ENCODE measurements at places on chromosomes 11 and 22.

- H3K27me3 ChIP-seq: no peaks in the 10 kb centered on the region
- peaks cover 79% of the 10 kb centered on the region for H3K4me1 ChIP-seq
- no peak overlapping the region for H3K4me3 ChIP-seq
- peak; percentile 55 for DNase-seq
These were observed 29.6 kb downstream of the IRAG1 start for GRCh38 chr11:10663990-10664389.

DNA sequence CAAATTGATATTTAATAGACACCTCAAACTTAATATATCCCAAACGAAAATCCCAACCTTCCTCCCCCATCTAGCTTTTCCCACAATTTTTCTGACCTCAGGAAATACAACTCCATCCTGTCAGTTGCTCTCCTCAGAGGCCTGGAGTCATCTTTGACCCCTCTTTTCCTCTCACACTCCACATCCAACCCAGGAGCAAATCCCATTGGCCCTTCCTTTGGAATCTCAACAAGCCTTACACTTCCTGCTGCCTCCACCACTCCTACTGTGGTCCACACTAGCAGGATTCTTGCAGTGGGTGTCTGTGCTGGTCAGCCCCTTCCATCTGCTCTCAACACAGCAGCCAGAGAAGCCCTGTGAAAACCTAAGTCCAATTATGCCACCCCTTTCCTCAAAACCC lies 39.3 kb upstream of the RFPL3 start:
- H3K27ac ChIP-seq: no peak overlapping the region
- no peaks in the 10 kb centered on the region for H3K4me1 ChIP-seq
- DNase-seq: no peak
- H3K4me3 ChIP-seq: no peak overlapping the region
- H3K36me3 ChIP-seq: no peaks in the 10 kb centered on the region

- no peaks in the 10 kb centered on the region for H3K36me3 ChIP-seq
- H3K27ac ChIP-seq: no peak overlapping the region
- no peak for DNase-seq
- no peaks in the 10 kb centered on the region for H3K4me1 ChIP-seq
- no peak overlapping the region for H3K4me3 ChIP-seq
These were observed 189.7 kb upstream of the TMEM45B start for GRCh38 chr11:129625930-129626329.

- H3K4me1 ChIP-seq: peaks cover 16% of the 10 kb centered on the region
- H3K27me3 ChIP-seq: no peaks in the 10 kb centered on the region
- DNase-seq: no peak
- no peak overlapping the region for H3K4me3 ChIP-seq
- H3K27ac ChIP-seq: no peak overlapping the region
These were observed 16.3 kb upstream of the CYP2R1 start for GRCh38 chr11:14908214-14908880.

GRCh38 chr22:48256776-48257684 lies 1494.6 kb downstream of the TBC1D22A start:
- H3K27ac ChIP-seq: no peak overlapping the region
- no peak overlapping the region for H3K4me3 ChIP-seq
- DNase-seq: no peak

DNA sequence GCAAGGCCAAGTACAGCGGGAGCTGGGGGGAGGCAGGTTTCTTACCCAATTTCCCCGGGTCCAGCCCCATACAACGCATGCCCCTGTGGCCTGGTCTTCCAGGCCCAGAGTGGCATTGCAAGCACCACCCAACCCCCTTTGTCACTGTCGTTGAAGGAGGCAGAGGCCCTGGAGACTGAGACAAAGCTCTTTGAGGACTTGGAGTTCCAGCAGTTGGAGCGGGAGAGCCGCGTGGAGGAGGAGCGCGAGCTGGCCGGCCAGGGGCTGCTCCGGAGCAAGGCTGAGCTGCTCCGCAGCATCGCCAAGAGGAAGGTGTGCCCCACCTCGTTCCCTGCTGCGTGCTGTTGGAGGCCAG lies 27.8 kb downstream of the PHLDB1 start:
- peak overlapping the region; percentile 31 for H3K4me3 ChIP-seq
- H3K4me1 ChIP-seq: peaks cover 98% of the 10 kb centered on the region
- no peaks in the 10 kb centered on the region for H3K27me3 ChIP-seq
- H3K36me3 ChIP-seq: peaks cover 87% of the 10 kb centered on the region

DNA sequence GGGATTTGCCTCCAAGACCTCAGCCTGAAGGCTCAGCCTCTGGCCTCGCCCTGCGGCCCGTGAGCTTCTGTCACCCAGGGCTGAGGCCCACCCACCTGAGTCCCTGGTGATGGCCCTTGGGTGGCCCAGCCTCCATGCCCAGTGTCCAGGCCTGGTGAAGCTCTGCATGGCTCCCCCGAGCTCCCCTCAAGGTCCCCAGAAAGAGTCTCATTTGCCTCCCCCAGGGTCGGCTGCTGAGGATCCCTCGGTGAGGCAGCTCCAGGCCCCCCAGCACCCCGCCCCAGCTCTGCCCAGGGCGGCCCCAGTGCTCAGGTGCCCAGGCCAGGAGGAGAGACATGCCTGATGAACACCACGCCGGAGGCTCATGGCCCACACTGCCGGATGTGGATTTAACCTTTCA lies 2.1 kb upstream of the TH start:
- no peak overlapping the region for H3K4me3 ChIP-seq
- no peak for DNase-seq
- peaks cover 45% of the 10 kb centered on the region for H3K27me3 ChIP-seq
- H3K36me3 ChIP-seq: no peaks in the 10 kb centered on the region
- no peak overlapping the region for H3K27ac ChIP-seq

- H3K27me3 ChIP-seq: no peaks in the 10 kb centered on the region
- DNase-seq: peak; percentile 42
These were observed 376.5 kb downstream of the NXPE2 start for GRCh38 chr11:115054570-115055538.

DNA sequence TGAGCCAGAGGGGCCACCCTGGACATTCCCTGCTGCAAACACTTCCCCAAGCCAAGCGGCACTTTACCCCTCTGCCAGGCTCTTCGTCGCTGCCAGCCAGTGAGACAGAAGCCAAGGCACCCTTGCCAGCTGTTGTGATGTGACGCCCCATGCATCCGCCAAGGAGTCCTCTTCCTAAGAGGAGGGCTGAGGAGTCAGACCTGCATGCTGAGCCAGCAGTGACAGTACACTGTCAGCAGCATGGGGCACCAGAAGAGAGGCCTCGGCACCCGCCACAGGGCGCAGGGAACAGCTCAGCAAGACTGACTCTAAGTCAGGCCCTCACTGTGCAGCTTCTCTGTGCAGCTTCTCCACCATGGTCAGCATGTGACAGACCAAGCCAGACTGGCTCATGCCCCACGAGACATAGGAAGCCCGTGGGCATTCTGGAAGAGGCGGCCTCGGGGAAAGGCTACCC lies 26.4 kb downstream of the VPS37C start:
- no peak for DNase-seq
- no peaks in the 10 kb centered on the region for H3K27me3 ChIP-seq
- H3K27ac ChIP-seq: no peak overlapping the region

DNA sequence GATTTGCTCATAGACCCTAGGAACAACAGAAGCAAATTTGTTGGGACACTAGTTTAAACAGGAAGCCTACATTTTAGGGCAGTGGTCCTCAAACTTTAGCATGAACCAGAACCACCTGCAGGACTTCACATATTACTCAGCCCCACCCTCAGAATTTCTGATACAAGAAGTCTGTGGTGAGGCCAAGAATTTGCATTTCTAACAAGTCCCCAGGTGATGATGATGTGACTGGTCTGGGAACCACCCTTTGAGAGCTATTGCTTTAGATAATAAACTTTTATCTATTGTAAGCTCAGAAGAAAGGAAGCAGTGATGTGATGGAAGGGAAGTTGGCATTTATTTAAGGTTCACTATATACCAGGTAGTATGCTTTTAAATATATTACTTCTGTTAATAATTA lies 194.0 kb downstream of the FAM181B start:
- H3K27ac ChIP-seq: no peak overlapping the region
- no peaks in the 10 kb centered on the region for H3K36me3 ChIP-seq
- DNase-seq: no peak

DNA sequence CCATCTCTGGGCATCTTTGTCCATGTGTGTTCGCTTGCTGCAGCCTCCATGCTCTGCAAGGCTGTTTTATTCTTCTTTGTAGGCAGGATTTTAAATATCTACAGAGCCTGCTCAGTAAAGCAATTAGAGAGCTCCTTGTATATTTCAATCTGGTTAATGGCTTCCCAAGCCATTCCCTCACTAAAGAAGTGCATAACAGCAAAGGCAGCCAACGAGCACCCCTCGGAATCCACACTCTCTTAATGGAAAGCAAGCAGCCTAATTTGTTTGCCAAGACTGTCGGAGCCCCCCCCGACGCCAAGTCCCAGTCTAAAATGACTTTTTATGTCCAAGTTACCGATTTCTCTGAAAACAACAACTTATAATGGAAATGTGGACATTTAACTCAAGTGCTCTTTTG lies 123.6 kb downstream of the ARL14EP start:
- H3K4me1 ChIP-seq: peaks cover 10% of the 10 kb centered on the region
- H3K27ac ChIP-seq: no peak overlapping the region
- H3K27me3 ChIP-seq: no peaks in the 10 kb centered on the region

- DNase-seq: no peak
- H3K4me1 ChIP-seq: peaks cover 94% of the 10 kb centered on the region
- H3K27ac ChIP-seq: no peak overlapping the region
- no peak overlapping the region for H3K4me3 ChIP-seq
- H3K36me3 ChIP-seq: peaks cover 7% of the 10 kb centered on the region
These were observed 7.4 kb downstream of the MED15 start for GRCh38 chr22:20514658-20515406.

DNA sequence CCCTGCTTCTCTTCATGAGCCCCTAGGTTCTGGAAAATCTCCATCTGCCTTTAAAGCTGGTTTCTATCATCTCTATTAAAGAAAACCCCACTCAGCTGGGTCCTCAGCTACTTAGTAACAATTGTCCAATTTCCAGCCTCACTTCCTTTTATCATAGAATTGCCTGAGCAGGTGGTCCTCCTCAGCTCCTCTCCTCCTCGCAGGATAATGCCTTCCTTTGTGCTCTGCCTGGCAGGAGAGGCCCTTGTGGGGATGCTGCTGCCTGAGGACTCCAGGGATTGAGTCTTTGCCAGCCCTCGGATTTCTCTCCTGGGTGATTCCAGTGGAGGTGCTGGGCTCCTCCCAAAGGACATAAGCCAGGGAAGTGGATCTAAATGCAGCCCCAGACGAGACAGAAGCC lies 448.3 kb downstream of the INSC start:
- no peak overlapping the region for H3K4me3 ChIP-seq
- H3K27ac ChIP-seq: no peak overlapping the region
- DNase-seq: no peak
- no peaks in the 10 kb centered on the region for H3K27me3 ChIP-seq

GRCh38 chr22:23397008-23397612 lies 183.0 kb downstream of the IGLL1 start:
- H3K27me3 ChIP-seq: peaks cover 20% of the 10 kb centered on the region
- H3K36me3 ChIP-seq: no peaks in the 10 kb centered on the region
- no peak for DNase-seq
- no peak overlapping the region for H3K4me3 ChIP-seq
- H3K4me1 ChIP-seq: peaks cover 1% of the 10 kb centered on the region

GRCh38 chr11:10693509-10694081 lies at the start of gene IRAG1:
TSS of gene IRAG1 (minus strand) at chr11:10693755. CDS start at chr11:10693602, 153 bp downstream.
- H3K27ac ChIP-seq: peak within 1 kb of the TSS; percentile 76
- H3K4me1 ChIP-seq: peaks cover 18% of the 10 kb centered on the region
- H3K36me3 ChIP-seq: no peaks in the 10 kb centered on the region
- H3K4me3 ChIP-seq: peak within 1 kb of the TSS; percentile 58

DNA sequence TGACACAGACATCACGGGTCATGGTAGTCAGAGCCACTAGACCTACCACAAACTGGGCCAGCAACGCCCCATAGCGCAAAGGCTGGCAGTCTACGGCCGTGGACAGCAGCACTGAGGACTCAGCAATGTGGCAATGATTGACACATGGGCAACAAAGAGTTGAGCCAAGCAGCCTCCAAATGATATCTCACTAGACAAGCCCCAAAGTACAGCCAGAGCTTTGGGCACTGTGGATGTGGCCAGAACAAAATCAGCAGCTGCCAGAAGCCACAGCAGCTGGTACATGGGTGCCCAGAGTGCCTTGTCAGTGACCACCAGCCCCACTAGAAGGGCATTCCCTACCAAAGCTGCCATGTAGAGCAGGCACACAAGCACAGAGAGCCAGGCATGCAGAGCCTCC lies 11.2 kb upstream of the UBQLNL start:
- no peak overlapping the region for H3K4me3 ChIP-seq
- no peak for DNase-seq
- peaks cover 7% of the 10 kb centered on the region for H3K4me1 ChIP-seq
- H3K27ac ChIP-seq: no peak overlapping the region
- no peaks in the 10 kb centered on the region for H3K36me3 ChIP-seq
- no peaks in the 10 kb centered on the region for H3K27me3 ChIP-seq

- peaks cover 24% of the 10 kb centered on the region for H3K27me3 ChIP-seq
- no peak overlapping the region for H3K27ac ChIP-seq
- H3K4me3 ChIP-seq: no peak overlapping the region
- no peaks in the 10 kb centered on the region for H3K36me3 ChIP-seq
- DNase-seq: no peak
These were observed 72.9 kb downstream of the KIRREL3 start for GRCh38 chr11:126927623-126928022.

DNA sequence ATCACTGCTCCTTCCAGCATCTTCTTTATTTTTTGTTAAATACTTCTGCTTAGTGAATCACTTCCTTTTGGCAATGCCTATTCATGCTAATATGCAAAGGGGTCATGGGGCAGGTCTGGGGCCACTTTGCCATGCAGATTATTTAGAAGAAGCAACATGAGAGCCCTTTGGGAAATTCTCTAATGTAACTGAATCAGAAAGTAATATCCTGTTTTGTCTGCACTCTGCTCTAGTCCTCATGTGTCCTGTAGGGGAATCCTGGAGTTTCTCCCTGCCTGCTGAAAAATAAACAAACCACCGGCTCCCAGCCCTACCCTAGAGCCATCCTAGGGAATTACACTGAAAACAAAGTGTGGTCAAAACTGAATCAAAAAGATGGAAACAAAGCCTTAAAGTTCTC lies 176.5 kb upstream of the POU2AF2 start:
- no peak overlapping the region for H3K27ac ChIP-seq
- no peaks in the 10 kb centered on the region for H3K4me1 ChIP-seq

DNA sequence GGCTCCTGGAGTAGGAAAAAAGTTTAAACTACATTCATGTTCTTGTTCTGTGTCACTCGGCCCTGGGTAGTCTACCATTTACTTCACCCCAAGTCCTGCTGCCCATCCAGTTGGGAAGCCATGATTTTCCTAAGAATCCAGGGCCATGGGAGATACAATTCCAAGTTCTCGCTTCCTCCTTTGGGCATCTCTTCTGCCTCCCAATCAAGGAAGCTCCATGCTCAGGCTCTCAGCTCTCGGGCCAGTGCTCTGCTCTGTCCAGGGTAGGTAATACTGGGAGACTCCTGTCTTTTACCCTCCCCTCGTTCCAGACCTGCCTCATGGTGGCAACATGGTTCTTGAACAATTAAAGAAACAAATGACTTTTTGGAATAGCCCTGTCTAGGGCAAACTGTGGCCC lies 60.6 kb downstream of the TIMP3 start:
- H3K27me3 ChIP-seq: no peaks in the 10 kb centered on the region
- no peak overlapping the region for H3K27ac ChIP-seq
- peaks cover 54% of the 10 kb centered on the region for H3K36me3 ChIP-seq
- H3K4me1 ChIP-seq: peaks cover 31% of the 10 kb centered on the region
